Left ventricle myocardium inferior (tissue), 1 donor: ENCODE measurements at places on chromosomes 6 and 20. TPM values are rescaled to one million over a fixed set of nuclear protein-coding genes. Genes with fewer than 3 reads are reported as not detected.

SLC52A3 gene
- 2.3 TPM for total RNA-seq

SCAF8 gene
- total RNA-seq = 54.2 TPM

PNPLA1 gene
- total RNA-seq = not detected

DCBLD1 gene
- 5.5 TPM for total RNA-seq

SEMG1 gene
- total RNA-seq = not detected

TULP1 gene
- total RNA-seq = not detected

OSTM1 gene
- total RNA-seq = 40.7 TPM

PERP gene
- total RNA-seq = 53.9 TPM

UST gene
- 3.3 TPM for total RNA-seq

TINAG gene
- 0.41 TPM for total RNA-seq

POU5F1 gene
- total RNA-seq = 0.69 TPM

C6orf58 gene
- total RNA-seq = not detected

PLCB1 gene
- total RNA-seq = 6.0 TPM

FOXQ1 gene
- not detected for total RNA-seq

IMPG1 gene
- not detected for total RNA-seq

FUCA2 gene
- 44.5 TPM for total RNA-seq

ADTRP gene
- 0.33 TPM for total RNA-seq

SLC24A3 gene
- total RNA-seq = 1.3 TPM

IL22RA2 gene
- total RNA-seq = not detected

RNF39 gene
- not detected for total RNA-seq

WFDC6 gene
- not detected for total RNA-seq

EYS gene
- total RNA-seq = 0.08 TPM

EDN3 gene
- not detected for total RNA-seq

SMOC2 gene
- total RNA-seq = 14.4 TPM

KCNK5 gene
- total RNA-seq = 0.47 TPM

TASP1 gene
- total RNA-seq = 5.5 TPM

EFCAB8 gene
- not detected for total RNA-seq

PPP1R3G gene
- 11.1 TPM for total RNA-seq

TMEM200A gene
- not detected for total RNA-seq

LY6G6C gene
- total RNA-seq = not detected

DLK2 gene
- total RNA-seq = 3.3 TPM

FOXS1 gene
- total RNA-seq = 1.6 TPM

PEX6 gene
- total RNA-seq = 28.9 TPM

TSBP1 gene
- not detected for total RNA-seq

BTNL2 gene
- total RNA-seq = not detected
